Activated T-helper 9 cell treated with anti-CD3 and anti-CD28 coated beads, Interleukin-2, amount 50 U/mL, for 16 hours (primary cell): ENCODE measurements at places on chromosomes 1 and 21.

- DNase-seq = no peak
Observed at GRCh38 chr1:88791192-88791591, 100.2 kb downstream of the GTF2B start.

- no peak for DNase-seq
Observed at GRCh38 chr1:23069149-23069548, 49.9 kb downstream of the KDM1A start.

- DNase-seq = no peak
Observed at GRCh38 chr1:193115629-193116227, 6.1 kb upstream of the CDC73 start.

- no peak for DNase-seq
Observed at GRCh38 chr1:195664628-195665027, 943.6 kb downstream of the KCNT2 start.

DNA sequence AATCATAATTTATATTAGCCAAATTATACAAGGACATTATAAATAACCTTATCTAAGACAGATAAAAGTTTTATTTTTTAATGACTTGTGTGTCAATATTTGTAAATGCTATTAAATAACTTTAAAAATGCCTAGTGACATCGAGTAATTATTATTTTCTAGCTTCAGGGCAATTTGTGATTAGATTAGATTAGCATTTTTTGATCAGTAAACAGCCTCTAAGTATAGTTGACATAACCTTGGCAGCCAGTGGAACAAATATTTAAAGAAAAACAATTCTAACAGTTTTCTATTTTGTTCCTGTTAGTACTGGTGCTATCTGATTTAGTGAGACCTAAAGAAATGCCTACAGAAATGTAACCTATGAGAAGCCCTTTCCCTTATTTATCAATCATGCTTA, 169.1 kb downstream of the PLA2G4A start:
- DNase-seq = no peak

- no peak for DNase-seq
Observed at GRCh38 chr1:95532335-95532734, 298.3 kb downstream of the RWDD3 start.

DNA sequence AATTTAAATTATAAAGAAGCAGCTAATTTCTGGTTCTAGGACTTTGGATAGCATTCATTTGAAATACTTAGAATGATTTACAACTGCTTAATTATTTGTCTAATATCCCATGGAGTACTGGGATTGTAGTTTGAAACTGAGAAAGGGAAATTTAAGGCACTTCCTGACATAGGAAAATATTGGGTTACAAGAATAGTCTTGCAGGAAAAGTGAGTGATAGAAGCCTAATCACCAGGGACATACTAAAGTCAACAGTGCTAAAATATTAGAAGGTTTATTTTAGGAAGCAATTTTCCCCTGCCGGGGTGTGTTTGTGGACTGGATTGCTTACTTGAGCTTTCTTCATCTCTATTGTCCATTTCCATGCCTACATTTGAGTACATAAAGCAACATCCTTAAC, 661.6 kb downstream of the ADGRL2 start:
- no peak for DNase-seq

DNA sequence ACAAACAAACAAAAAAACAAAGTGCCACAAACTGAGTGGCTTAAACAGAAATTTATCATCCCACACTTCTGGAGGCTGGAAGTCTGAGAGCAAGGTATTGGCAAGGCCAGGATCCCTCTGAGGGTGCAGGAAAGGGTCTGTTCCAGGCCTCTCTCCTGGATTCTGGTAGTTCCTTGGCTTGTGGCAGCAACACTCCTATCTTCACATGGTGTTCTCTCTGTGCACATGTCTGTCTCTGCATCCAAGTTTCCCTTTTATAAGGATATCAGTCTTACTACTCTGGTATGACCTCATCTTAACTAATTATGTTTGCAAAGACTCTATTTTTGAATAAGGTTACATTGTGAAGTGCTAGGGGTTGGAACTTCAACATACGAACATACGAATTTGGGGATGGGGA, 5.3 kb upstream of the VASH2 start:
- DNase-seq = no peak

DNA sequence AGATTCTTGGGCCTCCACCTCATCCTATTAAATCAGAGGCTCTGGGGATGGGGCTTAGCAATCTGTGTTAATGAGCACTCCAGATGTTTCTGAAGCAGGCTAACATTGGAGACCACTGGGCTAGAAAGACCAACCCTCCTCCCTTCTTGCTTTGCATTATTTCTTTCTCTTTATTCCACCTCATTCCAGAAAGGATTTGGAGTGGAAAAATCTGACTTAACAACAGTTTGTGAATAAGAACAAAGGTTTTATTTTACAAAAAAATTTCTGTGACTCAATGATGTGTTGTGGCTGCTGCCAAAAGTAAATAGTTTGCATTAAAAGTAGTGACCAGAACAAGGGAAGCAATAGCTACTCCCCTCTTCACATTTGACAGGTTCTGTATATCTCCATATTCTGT, 79.4 kb downstream of the TGFB2 start:
- no peak for DNase-seq

- DNase-seq = no peak
Observed at GRCh38 chr1:197222025-197222685, 45.9 kb upstream of the CRB1 start.

- no peak for DNase-seq
Observed at GRCh38 chr1:231806623-231807495, 180.3 kb downstream of the DISC1 start.

GRCh38 chr1:167683226-167683625, 38.6 kb upstream of the MPZL1 start:
- no peak for DNase-seq

DNA sequence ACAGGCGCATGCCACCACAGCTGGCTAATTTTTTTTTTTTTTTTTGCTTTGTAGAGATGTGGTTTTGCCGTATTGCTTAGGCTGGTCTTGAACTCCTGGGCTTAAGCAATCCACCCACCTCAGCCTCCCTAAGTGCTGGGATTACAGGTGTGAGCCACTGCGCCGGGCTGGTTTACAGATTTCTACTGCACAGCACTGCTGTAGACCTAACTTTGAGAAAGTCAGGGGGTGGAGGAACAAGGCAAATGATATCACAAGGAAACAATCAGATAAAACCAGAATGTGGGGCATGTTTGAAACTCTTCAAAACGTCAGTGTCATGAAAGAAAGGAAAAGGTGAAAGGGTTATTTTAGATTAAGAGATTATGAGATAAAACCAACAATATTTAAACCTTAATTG, 45.3 kb downstream of the URB2 start:
- DNase-seq = no peak

DNA sequence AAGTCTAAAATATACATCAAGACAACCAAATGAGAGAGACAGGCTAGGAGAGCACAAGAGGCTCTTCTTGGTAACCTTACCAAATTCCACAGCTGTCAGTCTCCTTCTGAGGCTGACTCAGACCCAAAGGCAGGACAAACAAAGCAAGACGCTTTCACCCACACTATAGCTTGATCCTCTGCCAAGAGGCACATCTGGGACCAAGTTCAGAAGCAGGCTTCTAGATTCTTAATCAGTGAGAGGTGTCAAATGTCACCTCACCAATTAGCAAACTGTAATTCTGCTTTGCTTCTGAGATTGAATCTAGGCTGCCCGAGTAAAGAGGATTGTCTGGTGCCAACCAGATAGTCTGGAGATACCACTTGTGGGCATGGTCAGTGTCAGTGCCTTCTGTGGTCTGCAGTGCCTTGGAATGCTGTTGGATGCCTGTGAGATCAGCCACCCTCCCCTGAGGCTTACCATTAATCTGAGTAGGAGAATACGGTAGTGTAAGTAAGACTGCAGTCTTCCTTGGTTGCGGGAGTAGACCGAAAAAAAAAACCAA, 151.0 kb downstream of the FMN2 start:
- no peak for DNase-seq

GRCh38 chr1:154206196-154206595, at the start of gene CFAP141:
Gene CFAP141, minus strand, starts transcription at chr1:154206333. Its CDS starts 26 bp downstream, at chr1:154206307.
- no peak for DNase-seq

DNA sequence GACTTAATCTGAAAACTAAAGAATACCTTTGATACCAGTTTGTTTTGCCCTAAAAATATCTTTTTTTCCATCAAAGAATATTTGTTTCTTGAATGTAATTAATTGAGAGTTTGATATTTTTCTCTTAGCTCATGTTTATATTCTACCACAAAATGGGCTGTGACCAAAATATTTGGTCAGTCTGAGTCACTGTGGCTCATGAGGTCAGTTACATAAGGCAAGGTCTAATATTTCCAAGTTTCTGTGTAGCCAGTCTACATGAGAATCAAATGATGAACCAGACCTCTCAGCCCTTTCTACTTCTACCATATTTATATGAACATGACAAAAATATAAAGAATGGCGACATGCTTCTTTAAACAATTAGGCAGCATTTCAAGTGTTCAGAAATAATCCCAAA, 83.0 kb upstream of the IVNS1ABP start:
- no peak for DNase-seq

DNA sequence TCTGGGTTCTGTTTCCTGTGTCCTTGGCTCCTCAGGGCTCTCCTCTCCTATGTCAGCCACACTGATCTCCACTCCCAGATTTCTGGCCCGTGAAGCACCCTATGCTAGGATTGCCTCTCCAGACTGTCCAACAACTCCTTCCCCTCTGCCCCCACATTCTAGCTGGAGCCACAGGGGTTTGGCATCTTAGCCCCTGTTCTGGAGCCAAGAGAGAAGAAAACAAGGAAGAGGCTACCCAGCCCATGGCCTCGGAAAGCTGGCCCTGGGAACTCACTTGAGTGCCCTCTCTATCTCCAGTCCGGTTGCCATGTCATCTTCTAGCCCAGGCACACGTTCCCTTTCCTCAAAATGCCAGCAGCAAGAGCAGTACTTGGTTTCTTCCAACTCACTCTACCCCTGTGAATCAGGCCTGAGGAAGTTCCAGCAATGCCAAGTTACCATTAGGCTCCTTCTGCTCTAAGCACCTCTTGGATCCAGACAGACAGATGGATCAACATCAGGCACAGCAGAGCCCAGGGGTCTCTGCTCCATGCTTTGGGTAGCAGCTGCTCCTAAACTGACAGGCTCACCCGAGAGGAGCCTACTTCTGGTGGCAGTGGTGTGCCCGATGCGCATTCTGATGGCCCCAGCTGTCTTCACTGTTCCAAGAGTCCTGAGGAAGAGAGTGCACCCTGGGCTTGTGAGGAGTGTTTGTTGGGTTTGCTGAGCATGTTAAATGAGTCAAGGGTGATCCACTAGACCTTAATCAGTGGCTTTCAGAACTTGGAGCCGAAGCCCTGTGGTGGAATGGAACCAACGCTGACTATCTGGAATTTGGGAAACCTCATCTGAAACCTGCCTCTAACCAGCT, 11.6 kb upstream of the GPR61 start:
- no peak for DNase-seq

DNA sequence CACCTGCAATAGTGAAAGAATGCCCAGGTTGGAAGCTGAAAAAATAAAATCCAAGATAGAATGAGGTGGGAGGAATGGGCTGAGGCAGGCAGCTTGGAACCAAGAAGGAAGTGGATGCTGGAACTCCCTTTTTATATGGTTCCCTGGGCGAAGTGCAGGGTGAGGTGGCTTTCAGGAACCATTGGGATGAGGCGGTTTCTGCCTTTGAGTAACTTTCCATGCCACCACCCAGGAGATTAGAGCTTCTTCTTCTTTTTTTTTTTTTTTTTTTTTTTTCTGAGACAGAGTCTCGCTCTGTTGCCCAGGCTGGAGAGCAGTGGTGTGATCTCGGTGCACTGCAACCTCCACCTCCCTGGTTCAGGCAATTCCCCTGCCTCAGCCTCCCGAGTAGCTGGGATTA, 17.8 kb upstream of the MRPS6 start:
- no peak for DNase-seq

GRCh38 chr1:90291431-90292216, 296.7 kb downstream of the ZNF326 start:
- no peak for DNase-seq

- no peak for DNase-seq
Observed at GRCh38 chr21:40766381-40766780, 80.6 kb downstream of the DSCAM start.

- DNase-seq = no peak
Observed at GRCh38 chr21:45246386-45247320, 41.0 kb downstream of the POFUT2 start.

DNA sequence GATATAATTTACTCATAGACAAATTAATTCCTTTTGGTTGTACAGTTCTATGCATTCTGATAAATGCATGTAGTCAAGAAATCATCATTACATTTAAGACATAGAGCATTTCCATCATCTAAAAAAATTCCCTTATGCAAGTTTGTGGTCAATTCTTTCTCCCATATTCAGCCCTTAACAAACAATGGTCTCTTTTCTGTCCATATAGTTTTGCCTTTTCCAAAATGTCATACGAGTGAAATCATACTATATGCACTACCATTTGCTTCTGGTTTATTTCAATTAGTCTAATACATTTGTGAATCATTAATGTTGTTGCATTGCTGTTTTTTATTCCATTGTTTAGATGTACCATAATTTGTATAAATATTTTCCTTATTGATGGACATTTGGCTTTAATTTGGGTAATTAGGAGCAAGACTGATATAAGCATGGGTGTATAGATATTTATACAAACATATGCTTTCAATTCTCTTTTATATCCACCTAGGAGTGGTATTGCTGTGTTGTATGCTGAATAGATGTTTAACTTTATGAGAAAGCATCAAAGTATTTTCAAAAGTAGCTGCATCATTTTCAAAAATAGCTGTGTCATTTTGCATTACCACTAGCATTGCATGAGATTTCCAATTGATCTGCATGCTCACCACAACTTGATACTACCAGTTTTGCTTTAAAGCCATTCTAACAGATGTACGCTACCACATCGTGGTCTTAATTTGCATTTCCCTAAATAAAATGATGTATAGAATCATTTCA, 397.0 kb upstream of the ADAMTS5 start:
- DNase-seq = no peak

DNA sequence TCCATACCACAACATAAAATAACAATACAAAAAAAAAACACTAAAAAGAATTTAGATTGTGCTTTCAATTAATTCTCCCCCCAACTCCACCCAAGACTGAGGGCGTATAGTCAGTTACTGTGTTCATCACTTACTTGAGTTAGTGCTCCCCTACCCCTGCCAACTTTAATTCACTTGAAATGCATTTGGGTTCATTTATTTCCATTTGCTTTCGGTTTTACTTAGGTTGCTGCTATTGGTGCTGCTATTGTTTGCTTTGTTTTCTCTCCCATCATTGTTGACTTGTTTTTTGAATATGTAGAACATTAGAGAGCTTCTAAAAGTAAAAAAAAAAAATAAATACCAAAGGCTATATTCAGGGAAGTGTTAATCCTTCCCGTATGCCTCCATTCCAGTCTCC, 10.7 kb upstream of the CYYR1 start:
- no peak for DNase-seq

DNA sequence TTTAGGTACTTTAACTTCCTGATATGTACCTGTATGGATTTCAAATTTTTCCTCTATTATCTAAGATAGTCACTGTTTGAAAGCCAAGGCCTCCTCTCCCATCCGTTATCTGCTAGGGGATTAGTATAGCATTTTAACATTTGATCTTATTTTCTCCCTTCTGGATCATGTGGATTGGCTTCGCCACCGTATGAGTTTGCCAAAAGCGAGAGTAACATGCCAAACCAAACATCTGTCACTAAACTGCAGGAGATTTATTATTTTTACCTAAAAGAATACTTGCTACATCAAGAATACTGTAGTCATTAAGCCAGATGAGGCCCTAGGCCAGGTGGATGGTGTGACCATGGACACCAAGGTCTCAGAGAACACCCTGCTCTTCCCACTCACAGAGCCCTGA, 28.5 kb upstream of the EEIG2 start:
- DNase-seq = no peak
